Stimulated activated CD8-positive, alpha-beta memory T cell treated with anti-CD3 and anti-CD28 coated beads, Interleukin-7, amount 100 ng/mL, for 48 hours (primary cell): ENCODE measurements at places on chromosomes 6 and 20.

DNA sequence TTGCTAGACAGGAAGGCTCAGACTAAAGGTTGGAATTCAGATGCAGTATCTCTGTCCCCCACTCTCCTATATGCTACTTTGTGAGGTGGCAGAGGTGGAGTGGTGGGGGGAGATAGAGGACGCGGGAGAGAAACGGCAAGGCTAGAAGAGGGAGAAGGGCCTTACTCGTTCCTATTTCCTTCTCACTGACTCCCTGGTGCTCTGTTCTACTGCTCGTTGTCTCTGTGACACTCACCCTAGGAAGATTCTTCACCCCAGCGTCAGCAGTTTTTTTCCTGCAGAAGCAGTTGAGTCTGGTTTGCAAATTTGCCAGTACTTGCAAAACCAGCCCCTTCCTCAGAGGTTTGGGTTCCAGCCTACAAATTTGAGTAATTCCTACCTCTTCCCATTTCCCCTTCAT, 801.1 kb upstream of the SLC35B3 start:
- no peak for DNase-seq

GRCh38 chr20:21571841-21572690, 58.2 kb upstream of the NKX2-2 start:
- DNase-seq = no peak

DNA sequence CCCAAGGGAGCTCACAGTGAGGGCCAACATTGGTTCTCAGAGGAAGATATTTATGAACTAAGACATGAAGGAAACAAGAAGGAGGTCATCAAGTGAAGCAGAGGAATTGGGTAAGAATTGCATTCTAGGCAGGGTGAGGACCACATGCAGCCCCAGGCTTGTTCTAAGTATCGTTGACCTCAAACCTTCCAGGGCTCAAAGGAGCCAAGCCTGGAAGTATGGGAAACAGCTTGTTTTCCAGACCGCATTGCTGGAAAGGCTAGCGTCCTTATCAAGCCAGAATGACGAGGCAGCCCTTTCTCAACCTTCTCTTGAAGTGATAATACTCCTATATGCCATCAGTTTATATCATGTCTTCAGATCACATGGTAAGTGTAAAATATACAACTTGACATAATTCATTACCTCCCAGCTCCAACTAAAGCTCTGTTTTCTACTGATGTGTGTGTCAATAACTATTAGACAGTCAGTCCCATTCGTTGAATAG, 79.6 kb downstream of the PHACTR2 start:
- DNase-seq = no peak

DNA sequence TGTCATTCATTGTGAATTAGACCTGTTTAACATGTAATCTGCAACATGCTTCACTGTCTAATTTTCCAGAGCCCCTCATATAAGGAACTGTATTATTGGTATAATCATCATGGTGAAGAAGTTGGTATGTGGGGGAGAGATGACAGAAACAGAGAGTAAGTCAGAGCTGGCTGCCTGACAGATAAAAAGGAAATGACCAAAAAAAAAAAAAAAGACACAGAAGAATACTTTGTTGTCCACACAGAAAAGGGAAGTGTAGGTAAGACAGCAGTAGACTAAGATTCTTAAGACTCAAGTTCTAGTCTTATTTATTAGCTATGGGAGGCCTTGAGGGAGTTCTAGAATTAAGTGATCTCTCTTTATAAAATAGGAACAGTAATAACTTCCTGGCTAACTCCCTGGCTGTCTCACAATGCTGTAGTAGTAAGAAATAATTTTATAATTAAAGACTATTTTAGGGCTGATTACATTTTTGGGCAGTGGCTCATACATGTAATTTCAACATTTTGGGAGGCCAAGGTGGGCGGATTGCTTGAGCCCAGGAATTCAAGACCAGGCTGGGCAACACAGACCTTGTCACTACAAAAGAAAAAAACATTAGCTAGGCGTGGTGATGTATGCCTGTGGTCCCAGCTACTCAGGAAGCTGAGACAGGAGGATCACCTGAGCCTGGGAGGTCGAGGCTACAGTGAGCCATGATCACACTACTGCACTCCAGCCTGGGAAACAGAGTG, 102.5 kb downstream of the PRL start:
- DNase-seq = no peak
